ENCODE measurements at places on chromosomes 4 and X. TPM values are rescaled to one million over a fixed set of nuclear protein-coding genes. Genes with fewer than 3 reads are reported as not detected.

- H3K27me3 ChIP-seq, result no peaks in the 10 kb centered on the region
- no peaks in the 10 kb centered on the region for H3K36me3 ChIP-seq
- DNase-seq, result no peak
- H3K4me1 ChIP-seq, result peaks cover 16% of the 10 kb centered on the region
Observed at GRCh38 chrX:41870719-41871151, 52.6 kb downstream of the CASK start.

DNA sequence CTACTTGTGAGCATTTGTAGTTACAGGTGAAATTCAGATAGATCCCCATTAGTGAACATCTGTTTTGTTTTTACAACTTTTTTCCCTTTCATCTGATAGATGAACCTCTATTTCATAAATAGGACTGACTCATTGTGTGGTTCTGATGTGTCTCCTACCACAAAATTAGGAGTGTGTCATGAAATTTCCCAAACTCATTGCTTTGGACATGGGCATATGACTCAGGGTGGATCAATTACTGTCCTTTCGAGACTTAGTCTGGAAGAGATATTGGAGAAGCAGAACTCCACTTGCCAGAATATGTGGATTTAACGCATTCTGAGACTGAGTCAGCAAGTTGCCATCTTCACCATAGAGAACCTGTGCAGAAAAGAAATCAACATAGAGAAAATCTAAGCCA, 53.5 kb upstream of the PCDH10 start:
- H3K4me3 ChIP-seq, result no peak overlapping the region
- no peak overlapping the region for H3K27ac ChIP-seq
- DNase-seq, result no peak
- no peaks in the 10 kb centered on the region for H3K4me1 ChIP-seq
- H3K27me3 ChIP-seq, result no peaks in the 10 kb centered on the region
- no peaks in the 10 kb centered on the region for H3K36me3 ChIP-seq

GRCh38 chr4:154741922-154742850, 1.6 kb upstream of the LRAT start:
- DNase-seq, result no peak
- peaks cover 20% of the 10 kb centered on the region for H3K27me3 ChIP-seq
- peaks cover 30% of the 10 kb centered on the region for H3K4me1 ChIP-seq
- no peak overlapping the region for H3K4me3 ChIP-seq
- no peaks in the 10 kb centered on the region for H3K36me3 ChIP-seq

DNA sequence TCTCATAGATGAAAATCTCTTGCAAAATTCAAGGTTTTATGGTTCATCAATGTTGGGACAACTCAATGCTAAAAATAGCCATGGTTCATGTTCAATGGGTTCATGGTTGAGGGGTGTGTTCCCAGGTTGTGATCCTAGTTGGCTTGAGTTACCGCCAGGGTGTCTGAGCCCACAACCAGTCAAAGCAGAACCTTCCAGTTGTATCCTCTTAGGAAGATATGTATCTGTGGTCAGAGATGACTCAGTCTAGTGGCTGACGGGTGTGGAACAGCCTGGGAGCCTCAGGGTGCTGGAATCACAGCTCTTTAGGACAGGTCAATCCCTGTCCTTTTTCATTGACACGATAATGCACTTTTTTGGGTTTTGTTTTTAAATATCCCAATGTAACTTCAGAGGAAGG, 192.3 kb upstream of the NR3C2 start:
- H3K36me3 ChIP-seq, result no peaks in the 10 kb centered on the region
- no peaks in the 10 kb centered on the region for H3K4me1 ChIP-seq
- no peak overlapping the region for H3K27ac ChIP-seq
- H3K27me3 ChIP-seq, result no peaks in the 10 kb centered on the region

GRCh38 chr4:81606166-81606565, 134.5 kb upstream of the RASGEF1B start:
- no peak for DNase-seq
- peaks cover 15% of the 10 kb centered on the region for H3K4me1 ChIP-seq
- no peak overlapping the region for H3K4me3 ChIP-seq

DNA sequence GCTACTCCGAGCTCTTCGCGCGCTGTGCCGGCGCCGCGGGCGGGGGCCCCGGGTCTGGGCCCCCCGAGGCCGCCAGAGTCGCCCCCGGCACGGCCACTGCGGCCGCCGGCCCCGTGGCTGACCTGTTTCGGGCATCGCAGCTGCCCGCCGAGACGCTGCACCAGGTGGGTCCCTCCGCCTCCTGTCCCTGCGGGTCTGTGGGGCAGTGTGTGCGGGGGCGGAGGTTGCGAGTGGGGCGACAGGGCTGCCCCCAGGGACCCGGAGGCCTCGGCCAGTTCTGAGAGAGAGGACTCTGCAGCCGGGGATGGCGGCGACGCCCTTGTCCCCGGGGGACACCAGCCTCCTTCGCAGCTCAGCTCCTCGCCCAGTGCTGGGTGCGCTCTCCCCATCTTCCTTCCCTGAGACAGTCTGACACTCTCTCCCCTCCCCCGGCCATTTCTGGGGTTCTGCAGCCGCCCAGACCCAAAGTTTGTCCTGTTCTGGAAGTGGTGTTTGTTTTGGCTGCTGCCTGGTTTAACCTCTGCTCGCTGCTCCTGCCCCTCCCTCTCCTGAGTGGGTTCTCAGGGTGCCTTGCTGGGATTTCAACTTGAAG, 609 bp downstream of the REPS2 start:
- DNase-seq, result no peak
- no peaks in the 10 kb centered on the region for H3K36me3 ChIP-seq
- H3K4me3 ChIP-seq, result peak overlapping the region; percentile 49
- no peak overlapping the region for H3K27ac ChIP-seq

- no peak for DNase-seq
- no peaks in the 10 kb centered on the region for H3K27me3 ChIP-seq
- H3K4me1 ChIP-seq, result no peaks in the 10 kb centered on the region
- H3K4me3 ChIP-seq, result no peak overlapping the region
Observed at GRCh38 chr4:7823416-7823824, 116.2 kb downstream of the AFAP1 start.

GRCh38 chr4:123110147-123110546, 187.8 kb upstream of the NUDT6 start:
- H3K36me3 ChIP-seq, result peaks cover 6% of the 10 kb centered on the region
- no peak for DNase-seq
- no peaks in the 10 kb centered on the region for H3K27me3 ChIP-seq
- no peak overlapping the region for H3K4me3 ChIP-seq
- no peaks in the 10 kb centered on the region for H3K4me1 ChIP-seq
- H3K27ac ChIP-seq, result no peak overlapping the region

DNA sequence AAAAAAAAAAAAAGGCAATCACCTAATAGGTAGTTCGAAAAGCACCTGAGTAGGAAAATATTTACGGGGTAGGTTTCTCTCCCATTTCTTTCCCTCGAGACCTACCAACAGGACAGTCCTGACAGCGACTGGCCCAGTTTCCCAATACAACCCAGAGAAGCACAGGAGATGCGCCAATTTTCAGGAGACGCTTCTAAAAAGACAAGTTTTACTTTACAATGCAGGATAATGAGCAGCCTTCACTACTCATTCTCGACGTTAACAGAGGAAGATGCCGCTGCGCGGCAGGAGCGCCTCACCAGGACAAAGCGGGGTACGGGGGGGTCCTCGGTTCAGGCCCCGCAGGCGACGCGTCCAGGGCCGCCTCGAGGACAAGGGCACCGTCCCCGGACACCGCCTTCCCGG, 708 bp downstream of the BCLAF3 start:
- H3K27me3 ChIP-seq, result no peaks in the 10 kb centered on the region
- no peaks in the 10 kb centered on the region for H3K4me1 ChIP-seq
- DNase-seq, result no peak
- peak overlapping the region; percentile 63 for H3K4me3 ChIP-seq

GRCh38 chr4:25002681-25003080, 28.1 kb downstream of the LGI2 start:
- H3K36me3 ChIP-seq, result no peaks in the 10 kb centered on the region
- no peak for DNase-seq
- H3K4me3 ChIP-seq, result no peak overlapping the region
- no peaks in the 10 kb centered on the region for H3K4me1 ChIP-seq

- no peak for DNase-seq
- no peaks in the 10 kb centered on the region for H3K4me1 ChIP-seq
- H3K36me3 ChIP-seq, result no peaks in the 10 kb centered on the region
- no peak overlapping the region for H3K4me3 ChIP-seq
- no peaks in the 10 kb centered on the region for H3K27me3 ChIP-seq
- H3K27ac ChIP-seq, result no peak overlapping the region
Observed at GRCh38 chrX:110163488-110163887, 154.4 kb downstream of the AMMECR1 start.

DNA sequence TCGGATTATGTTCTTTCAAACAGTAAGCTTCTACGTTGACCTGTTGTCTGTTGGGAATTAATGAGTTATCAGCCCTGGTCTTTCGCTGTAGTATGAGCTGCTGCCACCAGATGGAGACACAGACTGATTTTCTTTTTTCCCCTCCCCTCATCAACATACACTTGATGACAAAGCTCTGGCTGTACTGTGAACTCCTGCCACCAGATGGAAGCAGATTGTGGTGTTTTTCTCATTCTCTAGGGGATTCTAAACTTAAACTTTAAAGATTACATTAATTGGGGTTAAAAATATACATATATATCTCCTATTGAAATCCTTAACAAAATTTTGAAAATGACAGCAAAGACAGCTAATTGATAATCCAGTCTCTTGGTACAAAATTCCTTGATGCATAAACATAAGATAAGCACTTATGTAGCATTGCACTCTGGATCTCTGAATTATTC, 44.8 kb downstream of the SMS start:
- H3K36me3 ChIP-seq, result peaks cover 7% of the 10 kb centered on the region
- no peak overlapping the region for H3K4me3 ChIP-seq
- H3K27me3 ChIP-seq, result no peaks in the 10 kb centered on the region
- H3K27ac ChIP-seq, result no peak overlapping the region
- H3K4me1 ChIP-seq, result peaks cover 2% of the 10 kb centered on the region

GRCh38 chrX:40444133-40444532, 136.6 kb upstream of the ATP6AP2 start:
- no peaks in the 10 kb centered on the region for H3K36me3 ChIP-seq
- H3K27me3 ChIP-seq, result no peaks in the 10 kb centered on the region
- DNase-seq, result no peak
- H3K4me1 ChIP-seq, result no peaks in the 10 kb centered on the region
- H3K4me3 ChIP-seq, result no peak overlapping the region
- no peak overlapping the region for H3K27ac ChIP-seq

DNA sequence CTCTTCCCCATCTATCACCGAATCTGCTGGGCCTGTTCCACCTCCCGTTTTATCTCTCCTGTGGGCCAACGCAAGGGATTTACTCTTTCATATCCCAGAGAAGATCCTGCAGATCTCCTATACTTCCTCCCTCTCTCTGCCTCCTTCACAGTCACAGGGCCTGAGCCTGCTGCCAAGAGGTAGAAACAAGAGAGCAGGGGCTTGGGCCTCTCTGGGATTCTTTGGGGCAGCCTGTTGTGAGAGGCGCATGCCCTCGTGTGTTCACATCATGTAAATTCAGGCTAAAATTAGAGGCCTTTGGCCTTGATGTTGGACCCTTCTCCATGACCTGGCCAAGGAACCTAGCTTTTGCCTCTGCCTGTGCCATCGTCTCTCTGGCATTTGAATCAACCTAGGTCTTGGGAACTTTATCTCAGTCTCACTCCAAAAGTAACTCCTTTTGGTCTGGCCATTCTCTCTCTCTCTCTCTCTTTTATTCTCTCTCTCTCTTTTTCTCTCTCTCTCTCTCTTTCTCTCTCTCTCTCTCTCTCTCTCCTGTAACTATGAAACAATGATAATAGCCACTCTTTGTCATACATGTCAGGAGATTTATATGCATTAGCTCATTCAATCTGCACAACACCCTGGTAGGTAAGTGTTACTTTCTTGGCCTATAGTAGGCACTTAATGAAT, 20.0 kb upstream of the EFNB1 start:
- H3K27me3 ChIP-seq, result no peaks in the 10 kb centered on the region
- H3K4me1 ChIP-seq, result no peaks in the 10 kb centered on the region
- DNase-seq, result no peak
- H3K36me3 ChIP-seq, result no peaks in the 10 kb centered on the region

GRCh38 chr4:99950913-99951254, 809 bp upstream of the H2AZ1 start:
- H3K4me3 ChIP-seq, result peak overlapping the region; percentile 73
- H3K4me1 ChIP-seq, result peaks cover 23% of the 10 kb centered on the region
- H3K27me3 ChIP-seq, result no peaks in the 10 kb centered on the region
- peaks cover 11% of the 10 kb centered on the region for H3K36me3 ChIP-seq

- H3K27ac ChIP-seq, result no peak overlapping the region
- DNase-seq, result no peak
- no peaks in the 10 kb centered on the region for H3K4me1 ChIP-seq
- no peaks in the 10 kb centered on the region for H3K36me3 ChIP-seq
- no peaks in the 10 kb centered on the region for H3K27me3 ChIP-seq
Observed at GRCh38 chr4:154073107-154073822, 284.4 kb upstream of the SFRP2 start.

DNA sequence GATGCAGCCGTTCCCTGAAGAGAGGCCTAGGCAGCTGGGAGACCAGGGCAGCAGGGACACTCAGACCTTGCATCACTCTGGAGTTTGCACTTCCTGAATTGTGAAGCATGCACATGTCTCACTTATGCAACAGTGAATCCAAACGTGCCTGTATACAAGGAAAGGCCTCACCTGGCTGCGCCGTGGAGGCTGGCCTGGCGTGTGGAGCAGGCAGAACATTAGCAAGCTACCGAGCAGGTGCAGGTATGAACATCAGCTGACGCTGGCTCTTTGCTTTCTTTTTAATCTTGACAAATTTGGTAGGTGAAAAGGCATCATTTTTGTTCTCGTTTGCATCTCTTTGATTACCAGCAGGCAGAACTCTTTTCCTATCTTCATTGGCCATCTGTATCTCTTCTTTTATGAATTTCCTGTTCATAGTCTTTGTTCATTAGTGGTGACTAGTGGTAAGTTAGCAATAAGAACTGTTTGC, 37.1 kb upstream of the IRAK1 start:
- peaks cover 4% of the 10 kb centered on the region for H3K4me1 ChIP-seq
- peaks cover 26% of the 10 kb centered on the region for H3K36me3 ChIP-seq
- no peak for DNase-seq
- peak overlapping the region; percentile 29 for H3K27ac ChIP-seq
- no peaks in the 10 kb centered on the region for H3K27me3 ChIP-seq

DNA sequence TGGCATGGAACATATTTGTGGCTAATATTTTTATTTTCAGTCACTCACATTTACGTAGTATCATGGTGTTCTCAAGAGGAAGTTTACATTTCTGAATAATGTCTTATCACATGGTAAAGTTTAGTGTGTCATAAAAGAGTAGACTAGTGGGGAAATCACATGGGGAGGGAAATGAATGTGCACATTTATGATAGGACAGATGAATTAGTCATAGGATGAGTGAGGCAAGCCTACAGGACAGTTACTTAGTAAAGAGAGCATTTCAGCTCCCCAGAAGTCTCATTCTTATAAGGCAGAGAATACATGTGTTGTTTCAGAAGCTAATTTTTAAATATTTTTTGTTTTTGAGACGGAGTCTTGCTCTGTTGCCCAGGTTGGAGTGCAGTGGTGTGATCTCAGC, 6.2 kb downstream of the GK start:
- no peak for DNase-seq
- no peaks in the 10 kb centered on the region for H3K27me3 ChIP-seq
- H3K27ac ChIP-seq, result no peak overlapping the region
- H3K4me1 ChIP-seq, result peaks cover 1% of the 10 kb centered on the region

GRCh38 chr4:118224243-118224829, 128.5 kb downstream of the PRSS12 start:
- H3K36me3 ChIP-seq, result no peaks in the 10 kb centered on the region
- DNase-seq, result no peak
- H3K4me1 ChIP-seq, result peaks cover 10% of the 10 kb centered on the region
- H3K27me3 ChIP-seq, result no peaks in the 10 kb centered on the region
- no peak overlapping the region for H3K27ac ChIP-seq
- no peak overlapping the region for H3K4me3 ChIP-seq

- no peak overlapping the region for H3K4me3 ChIP-seq
- DNase-seq, result no peak
- no peaks in the 10 kb centered on the region for H3K36me3 ChIP-seq
- H3K27me3 ChIP-seq, result no peaks in the 10 kb centered on the region
Observed at GRCh38 chrX:81304563-81304962, 102.7 kb downstream of the SH3BGRL start.

Gene RNF212
- 3.0 TPM for total RNA-seq

Gene TMEM33
- total RNA-seq, result 35.6 TPM

Gene CTAG1B
- total RNA-seq, result not detected

Gene CT55
- total RNA-seq, result not detected

Gene PCDH11X
- total RNA-seq, result not detected

Gene MSX1
- total RNA-seq, result not detected
